ENCODE measurements at places on chromosomes 16 and 17.

GRCh38 chr17:62735044-62735651 lies 73.0 kb downstream of the MARCHF10 start:
- DNase-seq = no peak

GRCh38 chr17:9410301-9410700 lies 165.3 kb downstream of the STX8 start:
- no peak for DNase-seq

DNA sequence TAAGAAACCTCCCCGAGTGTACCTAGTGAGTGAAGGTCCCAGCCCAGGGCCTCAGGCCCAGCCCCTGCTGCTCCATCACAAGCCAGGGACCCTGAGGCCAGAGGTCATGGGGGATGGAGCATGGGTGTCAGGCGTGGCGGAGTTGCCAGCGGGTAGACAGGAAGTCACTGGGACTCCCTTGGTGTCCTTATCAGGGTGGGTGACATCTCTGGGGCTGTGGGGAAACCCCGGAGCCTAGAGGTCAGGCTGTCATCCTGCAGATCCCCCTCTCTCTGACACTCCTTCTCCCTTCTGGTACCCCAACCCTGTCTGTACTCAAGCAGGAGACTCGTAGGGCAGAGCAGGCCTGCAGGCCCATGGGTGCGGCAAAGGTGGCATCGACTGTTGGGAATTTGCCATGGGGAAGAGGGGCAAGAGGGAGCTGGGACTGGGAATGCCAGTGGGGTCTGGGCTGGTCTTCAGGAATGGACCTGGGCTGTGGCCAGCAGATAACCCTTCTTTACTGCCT lies 10.8 kb upstream of the ADGRG1 start:
- DNase-seq = no peak

DNA sequence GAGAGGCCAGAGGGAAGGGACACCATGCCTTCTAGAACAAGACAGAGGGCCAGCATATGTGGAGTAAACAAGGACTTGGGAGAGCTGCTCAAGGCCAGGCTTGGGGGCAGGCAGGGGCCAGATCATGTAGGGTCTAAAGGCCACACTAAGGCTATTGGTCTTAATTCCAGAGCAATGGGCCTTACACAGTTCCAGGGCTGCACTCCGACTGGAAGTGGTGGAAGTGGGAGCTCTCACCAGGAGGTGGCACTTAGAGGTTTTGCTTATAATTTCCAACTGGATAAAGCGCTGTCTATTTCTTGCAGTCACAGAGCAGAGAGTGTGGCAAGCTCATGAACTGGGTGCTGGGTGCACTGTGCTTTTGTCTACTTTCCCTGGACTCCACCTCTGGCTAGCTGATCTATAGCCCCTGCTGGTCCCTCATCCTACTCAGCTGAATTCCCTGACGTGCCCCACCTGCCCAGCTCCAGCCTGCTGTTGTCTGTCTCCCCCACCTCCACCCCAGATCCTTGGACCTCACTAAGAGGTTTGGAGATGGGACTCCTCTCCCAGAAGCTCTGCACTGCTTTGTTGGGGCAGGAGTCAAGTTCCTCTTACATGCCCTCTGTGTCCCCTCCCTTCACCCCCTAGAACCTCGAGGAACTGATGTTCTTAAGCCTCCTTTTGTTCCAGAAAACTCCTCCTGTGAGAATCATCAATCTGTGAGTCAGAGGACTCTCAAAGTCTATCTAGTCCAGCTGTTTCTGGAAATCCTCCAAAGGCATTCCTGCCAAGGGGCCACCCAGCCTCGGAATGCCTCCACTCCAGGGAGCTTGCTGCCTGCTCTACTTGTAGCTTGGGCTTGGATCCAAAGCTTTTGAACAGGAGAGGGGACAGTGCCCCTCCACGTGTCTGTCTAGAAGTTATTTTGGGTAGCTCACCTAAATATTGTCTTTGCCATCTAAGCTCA lies 48.1 kb upstream of the KSR1 start:
- no peak for DNase-seq

DNA sequence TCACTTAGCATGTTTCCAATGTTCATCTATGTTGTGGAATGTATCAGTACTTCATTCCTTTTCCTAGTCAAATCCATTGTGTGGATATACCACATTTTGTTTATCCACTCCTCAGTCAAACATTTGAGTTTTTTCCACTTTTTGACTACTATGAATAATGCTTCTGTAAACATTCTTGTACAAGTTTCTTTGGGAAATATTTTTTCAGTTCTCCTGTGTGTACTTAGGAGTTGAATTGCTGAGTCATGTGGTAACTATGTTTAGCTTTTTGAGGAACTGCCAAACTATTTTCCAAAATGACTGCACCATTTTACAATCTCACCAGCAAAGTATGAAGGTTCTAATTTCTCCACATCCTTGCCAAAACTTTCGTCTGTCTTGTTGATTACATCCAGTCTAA lies 223.7 kb upstream of the AXIN2 start:
- no peak for DNase-seq

- DNase-seq = no peak
Measured at GRCh38 chr16:85402910-85403692, 210.0 kb upstream of the GSE1 start.

DNA sequence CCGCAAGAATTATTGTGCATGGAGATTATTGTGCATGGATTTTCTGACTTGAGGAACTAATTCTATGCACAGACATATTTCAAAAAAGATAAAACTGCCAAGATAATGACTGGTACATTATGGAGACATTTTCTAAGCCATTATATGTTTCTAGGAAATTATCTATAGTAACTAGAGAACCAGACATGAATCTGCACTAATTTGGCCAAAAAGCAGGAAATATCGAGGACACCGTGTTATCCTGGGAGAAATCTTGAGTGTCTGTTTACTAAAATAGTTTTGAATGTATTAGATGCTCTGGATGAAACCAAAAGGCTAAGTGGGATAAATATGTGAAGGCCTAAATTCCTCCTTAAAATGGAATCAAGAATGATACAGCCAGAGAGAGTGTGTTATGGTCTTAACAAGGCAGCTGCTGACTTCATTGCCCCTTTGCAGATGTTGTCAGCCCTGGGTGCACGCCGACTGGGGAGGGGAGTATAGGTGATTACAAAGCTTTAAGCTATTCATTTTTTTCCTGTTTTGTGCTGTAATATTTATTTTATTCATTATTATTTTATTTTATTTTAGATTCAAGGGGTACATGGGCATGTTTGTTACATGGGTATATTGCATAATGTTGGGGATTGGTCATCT lies 226.7 kb downstream of the UTP18 start:
- DNase-seq = no peak

DNA sequence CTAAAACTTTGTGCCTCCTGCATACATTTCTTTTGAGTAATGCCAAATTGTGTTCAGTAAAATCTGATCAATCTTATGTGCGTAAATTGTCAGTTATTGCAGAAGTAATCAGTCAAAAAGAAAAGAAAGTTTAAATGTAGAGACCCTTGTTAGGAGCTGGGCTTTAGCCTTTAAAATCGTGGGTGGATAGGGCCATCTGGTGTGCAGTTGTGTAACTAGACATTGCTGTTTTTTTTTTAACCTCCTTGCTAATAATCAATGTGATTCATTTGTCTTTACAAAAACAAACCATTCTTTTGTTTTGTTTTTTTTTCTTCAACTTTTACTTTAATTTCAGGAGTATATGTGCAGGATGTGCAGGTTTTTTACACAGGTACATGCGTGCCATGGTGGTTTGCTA lies 5.3 kb upstream of the WWOX start:
- no peak for DNase-seq

DNA sequence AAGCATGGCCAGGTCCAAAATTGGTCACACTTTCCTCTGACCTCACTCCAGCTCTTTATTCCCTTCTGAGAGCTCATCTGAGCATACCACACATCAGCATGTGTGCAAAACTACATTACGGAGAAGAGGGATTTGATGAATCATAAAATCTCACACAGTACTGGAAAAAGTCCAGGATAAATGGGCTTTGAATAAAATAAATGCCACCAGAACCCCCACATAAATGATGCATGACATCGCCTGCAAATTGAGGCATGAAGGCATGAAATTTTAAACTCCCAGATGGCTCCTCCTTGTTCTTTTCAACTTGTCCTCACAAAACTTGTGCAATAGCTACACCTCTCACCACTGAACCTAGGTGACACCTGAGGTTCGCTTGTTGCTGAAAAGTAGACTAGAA lies 439.5 kb downstream of the CA10 start:
- DNase-seq = no peak

DNA sequence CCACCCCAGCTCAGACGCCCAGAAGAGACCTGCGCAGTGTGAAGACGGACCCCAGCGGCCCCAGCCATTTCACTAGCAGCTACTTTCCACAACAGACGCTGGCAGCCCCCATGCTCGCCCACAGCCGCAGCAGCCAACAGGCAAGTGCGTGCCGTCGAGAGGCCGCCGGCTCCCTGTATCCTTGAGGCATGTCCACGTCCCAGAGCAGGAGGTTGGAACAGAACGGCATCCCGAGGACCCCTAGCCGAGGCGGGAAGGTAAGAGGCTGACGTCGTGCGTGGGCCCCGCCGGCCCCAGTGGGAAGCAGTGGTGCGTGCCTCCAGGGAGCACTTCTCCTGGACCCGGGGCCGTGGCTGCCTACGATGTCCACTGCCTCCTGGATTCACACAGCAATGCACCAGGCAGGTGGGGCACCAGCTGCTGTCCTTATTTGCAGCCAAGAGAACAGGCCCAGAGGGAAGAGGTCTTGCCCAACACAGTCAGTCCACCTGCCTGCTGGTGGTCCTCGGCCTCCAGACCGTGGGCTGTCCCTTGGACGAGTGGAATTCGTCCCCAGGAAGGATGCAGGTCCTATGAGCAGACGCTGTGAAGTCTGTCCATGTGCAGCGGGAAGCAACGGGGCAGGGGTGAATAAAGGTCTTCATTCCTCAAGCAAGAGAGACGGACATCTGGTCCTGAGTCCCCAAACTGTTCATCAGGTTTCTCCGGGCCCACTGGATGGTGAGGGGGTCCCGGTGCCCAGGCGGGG lies 38.5 kb downstream of the SLC7A5 start:
- no peak for DNase-seq

DNA sequence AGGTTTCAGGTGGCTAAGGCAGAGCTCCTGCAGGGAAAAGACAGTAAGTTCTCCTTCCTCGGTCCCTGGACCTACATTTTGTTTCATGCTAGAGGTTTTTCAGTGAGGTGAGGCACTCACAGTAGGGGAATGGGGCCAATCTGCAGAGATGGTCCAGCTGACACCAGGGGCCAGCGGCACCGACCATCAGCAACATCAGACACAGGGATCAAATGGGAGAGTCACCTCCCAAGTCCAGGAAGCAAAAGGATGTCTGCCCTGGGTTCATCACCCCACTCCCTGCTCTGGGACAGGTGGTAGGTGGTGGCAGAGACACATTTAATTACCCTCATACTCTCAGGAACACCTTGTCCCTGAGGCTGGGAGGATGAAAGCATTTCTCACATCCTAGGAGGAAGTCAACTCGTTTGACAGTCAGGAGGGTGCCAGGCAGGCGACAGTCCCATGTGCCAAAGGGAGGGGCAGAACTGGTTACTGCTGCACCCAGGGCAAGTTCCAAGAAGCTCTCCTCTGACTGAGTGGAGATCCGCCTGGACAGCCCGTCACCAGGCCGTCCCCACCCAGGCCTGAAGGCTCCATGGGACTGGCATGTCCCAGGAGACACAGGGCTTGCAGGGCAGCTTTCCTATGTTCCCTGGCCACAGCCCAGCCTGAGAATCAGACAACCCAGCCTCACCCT lies 19.2 kb downstream of the ATP6V0D1 start:
- no peak for DNase-seq

DNA sequence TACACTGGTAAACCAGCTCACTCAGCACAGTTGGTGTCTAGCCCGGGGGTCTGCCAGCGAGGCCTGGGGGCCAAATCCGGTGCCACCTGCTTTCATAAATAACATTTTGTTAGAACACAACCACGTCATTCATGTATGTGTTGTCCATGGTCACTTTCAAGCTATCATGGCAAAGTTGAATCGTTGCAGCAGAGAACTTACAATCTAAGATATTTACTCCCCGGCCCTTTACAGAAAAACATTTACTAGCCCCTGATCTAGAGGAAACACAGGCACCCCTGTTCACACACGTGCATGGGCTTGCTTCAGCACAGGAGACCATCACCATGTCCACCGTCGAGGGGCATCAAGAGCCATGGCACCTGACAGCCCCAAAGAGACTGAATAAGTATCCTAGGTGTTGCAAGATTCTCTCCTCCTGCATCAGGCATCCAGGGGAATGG lies 111.4 kb upstream of the DNAH9 start:
- no peak for DNase-seq

DNA sequence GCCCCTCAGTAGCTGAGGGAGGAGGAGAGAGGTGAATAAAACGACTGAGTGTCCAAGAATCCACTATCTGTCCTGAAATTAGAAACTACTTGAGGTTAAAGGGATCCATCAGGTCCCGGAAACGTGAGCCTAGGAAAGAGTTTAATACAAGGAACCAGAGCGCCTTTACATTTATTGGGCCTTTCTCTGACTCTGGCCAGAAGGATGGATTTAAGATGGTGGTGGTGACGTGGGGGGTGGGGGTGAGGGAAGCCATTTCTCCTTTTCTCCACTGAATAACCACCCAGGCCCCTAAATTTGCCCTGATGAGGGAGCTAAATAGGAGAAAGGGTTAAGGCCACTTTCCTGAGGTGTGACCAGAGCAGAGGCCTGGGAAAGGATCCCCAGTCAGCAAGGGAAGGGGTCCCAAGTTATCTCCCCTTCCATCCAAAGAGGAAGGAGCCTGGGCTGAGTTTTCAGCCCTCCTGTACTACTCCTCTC lies 1.0 kb upstream of the HOXB9 start:
- no peak for DNase-seq

DNA sequence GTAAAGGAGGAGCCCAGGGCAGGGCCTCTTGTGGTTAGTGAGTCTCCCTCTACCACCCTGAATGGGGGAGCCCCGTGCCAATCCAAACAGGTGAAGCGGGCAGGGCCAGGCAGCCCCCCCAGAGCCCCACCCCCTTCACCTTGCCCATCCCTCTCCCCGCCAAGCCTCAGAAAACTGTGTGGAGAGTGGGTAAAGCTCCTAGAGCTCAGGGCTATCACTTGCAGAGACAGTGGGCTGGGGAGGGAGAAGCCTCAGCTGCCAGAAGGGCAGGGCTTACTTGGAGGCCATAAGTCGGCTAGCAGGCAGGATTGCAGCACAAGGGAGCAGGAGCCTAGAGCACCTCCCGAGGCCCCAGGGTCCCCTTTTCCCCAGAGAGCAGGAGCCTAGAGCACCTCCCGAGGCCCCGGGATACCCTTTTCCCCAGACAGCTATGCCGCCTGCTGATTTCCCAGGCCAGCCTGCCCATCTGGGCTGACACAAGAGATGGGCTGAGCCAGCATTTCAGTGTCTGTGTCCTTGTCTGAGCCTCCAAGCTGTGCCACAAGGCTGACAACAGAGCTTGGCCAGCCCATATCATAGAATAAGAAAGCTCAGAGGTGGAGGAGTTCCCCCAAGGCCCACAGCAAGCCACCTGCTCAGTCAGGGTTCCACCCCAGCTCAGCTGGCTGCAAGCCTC lies 6.7 kb upstream of the KRT14 start:
- DNase-seq = no peak

GRCh38 chr17:57937492-57937891 lies 17.7 kb downstream of the CUEDC1 start:
- no peak for DNase-seq

- no peak for DNase-seq
Measured at GRCh38 chr16:9964426-9964825, 217.8 kb downstream of the GRIN2A start.

GRCh38 chr16:3961449-3961849 lies 80.9 kb upstream of the CREBBP start:
- DNase-seq = no peak

Data from stimulated activated CD4-positive, alpha-beta T cell treated with anti-CD3 and anti-CD28 coated beads, TNF-alpha, amount 100 ng/mL, for 24 hours (primary cell).